Activated CD8-positive, alpha-beta T cell treated with anti-CD3 and anti-CD28 coated beads, Interleukin-2, amount 10 ng/mL, durations not matched to agents 7 days and 5 days (primary cell): ENCODE measurements at places on chromosomes 11 and 22. TPM values are rescaled to one million over a fixed set of nuclear protein-coding genes. Genes with fewer than 3 reads are reported as not detected.

GRCh38 chr11:129012880-129013279 is 70.2 kb upstream of the TP53AIP1 start:
- DNase-seq, result no peak

PDE2A gene
- 0.26 TPM for total RNA-seq

DNA sequence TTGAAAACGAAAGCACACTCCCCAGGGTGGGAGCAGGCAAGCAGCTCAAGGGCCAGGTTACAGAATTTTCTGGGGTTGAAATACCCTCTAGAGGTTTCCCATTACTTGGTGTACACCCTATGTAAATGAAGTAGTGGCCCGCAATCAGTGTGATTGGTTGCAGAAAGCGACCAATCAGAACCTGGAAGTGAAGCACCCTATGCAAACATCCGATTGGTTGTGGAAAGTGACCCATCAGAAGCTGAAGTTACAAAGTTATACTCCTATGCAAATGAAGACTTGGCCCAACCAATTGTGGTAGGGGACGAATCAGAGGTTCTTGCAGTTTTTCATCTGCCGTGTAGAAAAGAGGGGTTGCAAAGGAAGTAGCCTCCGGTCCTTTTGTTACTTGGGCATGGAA is 19.2 kb downstream of the PRR5 start:
- no peak for DNase-seq

DNA sequence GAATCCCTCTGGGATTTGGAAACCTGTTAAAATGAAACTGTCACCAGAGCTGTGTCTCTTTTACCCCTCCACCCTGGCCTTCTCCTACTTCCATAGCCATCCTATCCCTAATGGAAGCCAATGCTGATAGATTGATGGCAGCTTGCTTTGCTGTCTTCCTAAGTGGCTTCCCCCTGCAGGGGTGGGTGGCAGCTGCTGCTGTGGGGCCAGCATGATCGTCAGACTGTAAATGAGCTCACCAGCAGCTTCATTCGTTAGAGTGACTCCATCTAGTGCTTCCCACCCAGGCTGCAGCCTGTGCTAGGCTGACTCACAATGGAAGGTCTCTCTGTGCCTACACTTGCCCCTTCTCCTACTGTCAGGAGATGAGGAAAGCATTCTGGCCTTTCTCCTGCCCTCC is 311.0 kb downstream of the BUD13 start:
- no peak for DNase-seq

DNA sequence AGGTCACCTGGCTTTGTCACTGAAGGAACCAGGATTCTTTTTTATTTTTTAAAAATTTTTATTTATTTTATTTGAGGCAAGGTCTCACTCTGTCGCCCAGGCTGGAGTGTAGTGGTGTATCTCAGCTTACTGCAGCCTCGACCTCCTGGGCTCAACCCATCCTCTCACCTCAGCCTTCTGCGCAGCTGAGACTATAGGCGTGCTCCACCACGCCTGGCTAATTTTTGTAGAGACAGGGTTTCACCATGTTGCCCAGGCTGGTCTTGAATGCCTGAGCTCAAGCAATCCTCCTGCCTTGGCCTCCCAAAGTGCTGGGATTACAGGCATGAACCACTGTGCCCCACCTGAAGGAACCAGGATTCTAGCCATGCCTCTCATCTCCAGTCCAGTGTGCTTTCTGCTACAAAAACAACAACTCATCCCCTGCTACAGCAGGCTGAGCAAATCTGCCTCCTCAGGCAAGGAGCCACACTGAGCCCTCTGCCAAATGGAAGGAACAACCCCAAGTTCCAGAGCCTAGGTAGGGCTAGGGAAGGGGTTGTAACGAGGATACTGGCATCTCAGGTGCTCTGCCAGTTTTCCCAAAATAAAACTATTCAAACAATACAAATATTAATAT is 2.6 kb upstream of the PEX26 start:
- DNase-seq, result no peak

OR8G1 gene
- not detected for total RNA-seq

DNA sequence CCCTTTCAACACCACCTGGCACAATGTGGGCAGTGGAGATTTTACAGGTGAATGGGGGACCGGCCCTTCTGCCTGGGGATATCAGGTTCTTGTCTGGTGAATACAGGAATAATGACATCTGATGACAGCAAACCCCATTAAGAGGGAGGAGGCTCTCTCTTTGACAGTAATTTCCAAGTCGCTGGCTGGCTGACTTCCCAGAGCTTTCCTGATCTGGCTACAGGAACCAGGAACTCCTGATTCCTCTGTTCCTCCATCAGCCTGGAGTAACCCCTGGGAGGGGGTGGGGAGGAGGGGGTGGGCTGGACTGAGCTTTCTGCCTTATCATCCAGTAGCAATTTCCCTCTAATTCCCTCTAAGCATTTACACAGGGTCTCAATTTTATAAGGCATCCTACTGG is 3.7 kb upstream of the MIEF1 start:
- DNase-seq, result no peak

DNA sequence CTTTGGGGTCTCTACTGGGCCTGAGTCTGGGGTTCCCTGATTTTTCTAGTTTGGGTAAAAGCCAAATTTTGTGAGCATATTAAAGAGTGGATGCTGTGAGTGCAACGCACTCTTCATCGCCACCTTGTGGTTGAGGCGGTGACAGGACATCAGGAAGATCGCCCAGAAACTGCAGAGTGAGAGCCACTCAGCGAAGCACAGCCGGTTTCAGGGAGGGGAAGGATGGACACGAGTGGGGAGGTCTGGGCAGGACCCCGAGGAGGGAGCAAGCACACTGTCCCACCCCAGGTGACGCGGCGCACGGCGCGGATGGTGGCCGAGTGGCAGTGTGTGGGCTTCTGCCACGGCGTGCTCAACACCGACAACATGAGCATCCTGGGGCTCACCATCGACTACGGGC is 9.1 kb downstream of the SELENOO start:
- peak; percentile 80 for DNase-seq

DNA sequence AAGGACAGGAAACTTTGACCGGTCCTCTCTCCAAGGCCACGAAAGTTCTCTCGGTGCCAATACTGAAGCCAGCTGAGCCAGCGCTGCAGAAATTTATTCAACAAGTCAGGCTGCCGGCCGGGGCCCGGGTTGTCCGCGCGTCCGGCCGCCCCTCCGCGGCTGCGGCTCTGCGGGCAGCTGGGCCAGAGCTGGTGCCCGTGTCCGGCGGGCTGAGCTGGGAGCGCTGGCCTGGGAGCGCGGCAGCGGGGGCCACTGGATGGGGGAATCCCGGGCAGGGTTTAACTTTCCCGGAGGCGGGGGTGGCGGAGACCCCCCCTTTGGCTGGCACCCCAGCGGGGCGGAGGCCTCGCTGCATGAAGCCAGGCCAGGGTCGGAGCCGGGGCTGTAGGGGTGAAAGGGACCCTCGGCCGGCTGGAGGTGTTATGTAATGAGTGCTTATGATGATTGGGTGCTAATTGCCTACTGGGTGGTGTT is 12.3 kb upstream of the CACNA1I start:
- DNase-seq, result no peak

- peak; percentile 90 for DNase-seq
Observed at GRCh38 chr11:67382276-67383136, 9.1 kb upstream of the CLCF1 start.

POU2AF2 gene
- not detected for total RNA-seq

SLC1A2 gene
- total RNA-seq, result not detected

SCGB1A1 gene
- total RNA-seq, result not detected

KDM4D gene
- total RNA-seq, result 0.90 TPM

DNA sequence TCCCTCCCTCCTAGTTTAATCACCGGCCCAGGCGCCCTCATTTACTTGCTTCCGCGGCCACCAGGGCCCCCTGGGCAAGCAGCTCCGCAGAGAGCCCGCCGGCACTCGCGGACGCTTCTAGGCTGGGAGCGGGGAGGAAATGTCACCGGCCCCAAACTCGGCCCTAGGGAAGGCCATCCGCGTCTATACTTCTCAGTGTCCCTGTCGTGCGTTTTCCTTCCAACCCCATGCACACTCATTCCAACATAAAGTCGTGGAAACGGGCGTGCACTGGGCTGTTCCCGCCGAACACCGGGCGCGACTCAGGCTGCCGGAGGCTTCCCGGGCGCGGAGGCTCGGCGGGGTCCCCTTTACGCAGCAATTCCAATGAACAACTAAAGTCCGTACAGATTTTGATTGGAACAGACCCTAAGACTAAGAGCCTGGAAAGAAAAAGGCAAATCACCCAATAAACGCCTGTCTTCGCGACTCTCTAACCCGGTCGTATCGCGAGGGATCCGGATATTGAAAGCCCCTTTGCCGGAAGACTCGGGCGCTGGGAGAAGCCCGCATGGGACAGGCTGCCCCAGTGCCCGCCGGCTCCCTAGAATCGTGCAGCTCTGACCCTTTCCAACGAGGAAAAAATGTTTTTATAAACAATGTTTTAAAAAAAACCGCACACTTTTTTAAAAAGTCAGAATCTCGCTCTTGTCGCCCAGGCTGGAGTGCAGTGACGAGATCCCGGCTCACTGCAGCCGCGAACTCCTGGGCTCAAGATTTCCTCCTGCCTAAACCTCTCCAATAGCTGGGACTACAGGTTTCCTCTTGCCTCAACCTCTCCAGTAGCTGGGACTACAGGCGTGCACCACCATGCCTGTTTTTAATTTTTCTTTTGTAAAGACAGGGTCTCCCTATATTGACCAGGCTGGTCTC is 1.3 kb upstream of the BARX2 start:
- DNase-seq, result no peak

DNA sequence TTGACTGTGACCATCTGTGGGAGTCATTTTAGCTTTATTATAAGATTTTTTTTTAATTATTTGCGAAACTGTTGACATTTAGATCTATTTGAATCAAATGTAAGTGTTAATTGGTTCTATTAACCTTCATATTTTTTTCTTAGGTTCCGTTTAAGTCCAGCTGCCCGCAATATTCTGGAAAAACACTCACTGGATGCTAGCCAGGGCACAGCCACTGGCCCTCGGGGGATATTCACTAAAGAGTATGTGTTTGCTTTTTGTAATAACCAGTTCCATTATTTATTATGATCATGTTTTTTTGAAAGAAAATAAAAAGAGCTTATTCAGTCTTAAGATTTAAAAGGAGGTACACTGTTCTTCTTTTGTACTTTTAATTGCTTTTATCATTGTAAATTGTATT is 43.9 kb downstream of the PDHX start:
- DNase-seq, result no peak

GRCh38 chr22:29555065-29555644 is 1.6 kb upstream of the THOC5 start:
- DNase-seq, result no peak

- no peak for DNase-seq
Observed at GRCh38 chr11:128678024-128678423, 15.8 kb upstream of the FLI1 start.

ZDHHC13 gene
- 23.9 TPM for total RNA-seq

PTGDR2 gene
- total RNA-seq, result 3.4 TPM

GRCh38 chr11:73755670-73756069 is 5.2 kb downstream of the RAB6A start:
- no peak for DNase-seq

DNA sequence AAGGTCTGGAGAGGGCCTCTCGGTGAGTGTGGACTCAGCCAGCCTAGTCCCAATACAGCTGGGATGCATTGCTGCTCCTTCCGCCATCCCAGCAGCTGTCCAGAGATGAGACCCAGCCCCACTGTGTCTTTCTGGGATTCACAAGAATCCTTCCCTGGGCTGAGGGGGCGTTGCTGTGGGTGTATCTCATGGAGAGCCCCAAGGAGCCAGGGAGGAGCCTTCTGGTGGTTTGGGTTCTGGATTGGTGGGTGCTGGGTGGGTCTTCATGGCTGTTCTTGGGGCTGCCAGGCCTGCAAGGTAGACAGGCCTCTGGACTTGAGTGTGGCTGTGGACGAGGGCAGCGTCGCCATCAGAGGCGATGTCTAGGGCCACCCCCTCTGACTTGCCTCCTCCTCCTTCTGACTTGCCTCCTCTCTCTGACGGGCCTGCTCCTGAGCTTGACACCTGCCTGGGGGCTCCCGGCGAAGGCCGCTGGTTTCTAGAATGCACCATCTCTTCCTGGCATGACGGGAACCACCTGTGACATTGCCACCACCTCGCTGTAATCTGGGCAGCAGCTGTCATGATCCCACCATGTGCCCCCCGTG is 17.2 kb downstream of the KCNQ1 start:
- DNase-seq, result no peak

LSP1 gene
- 477 TPM for total RNA-seq

TMEM151A gene
- total RNA-seq, result not detected

DNA sequence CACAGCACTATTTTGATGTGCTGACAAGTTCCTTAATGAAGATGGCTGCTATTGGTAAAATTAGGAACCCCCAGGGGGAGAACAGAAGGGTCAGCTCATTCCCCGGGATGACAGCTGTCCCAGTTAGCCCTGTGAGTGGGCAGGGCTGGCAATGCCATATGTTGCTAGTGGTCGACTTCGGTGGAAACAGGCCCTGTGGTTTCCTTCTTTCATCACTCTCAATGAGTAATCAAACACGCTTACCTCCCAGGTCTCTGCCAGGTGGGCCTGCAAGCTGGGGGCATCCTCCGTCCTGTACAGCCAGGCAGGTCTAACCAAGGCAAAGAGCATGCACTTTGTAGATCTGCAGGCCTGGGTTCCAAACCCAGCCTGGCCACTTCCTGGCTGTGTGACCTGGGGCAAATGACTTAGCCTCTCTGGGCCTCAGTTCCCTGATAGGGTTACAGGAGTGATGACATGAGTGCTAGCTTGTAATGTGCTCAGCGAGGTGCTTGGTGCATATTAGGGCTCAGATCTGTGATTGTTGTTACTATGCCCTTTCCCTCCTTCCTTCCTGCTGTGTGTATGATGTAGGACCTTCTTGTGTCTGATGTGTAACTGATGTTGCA is 85.2 kb downstream of the TSPAN18 start:
- no peak for DNase-seq

DNA sequence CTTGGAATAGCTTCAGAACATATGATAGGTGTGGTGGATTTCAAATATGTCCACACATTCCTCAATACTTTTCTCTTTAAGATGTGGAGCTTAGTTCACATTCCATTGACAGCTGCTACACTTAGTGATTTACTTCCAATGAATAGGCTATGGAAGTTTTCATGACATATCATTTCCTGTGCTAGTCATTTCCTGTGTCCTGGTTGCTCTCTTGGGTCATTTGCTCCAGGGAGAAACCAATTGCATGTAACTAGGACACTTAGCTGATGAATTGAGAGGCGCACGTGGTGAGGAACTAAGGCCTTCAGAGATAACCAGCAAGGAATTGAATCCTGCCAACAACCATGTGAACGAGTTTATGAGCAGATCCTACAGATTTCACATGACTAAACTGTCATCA is 120.9 kb downstream of the SLC17A6 start:
- no peak for DNase-seq
